Glomerular endothelial cell (primary cell): ENCODE measurements at places on chromosomes 16 and 17. TPM values are rescaled to one million over a fixed set of nuclear protein-coding genes. Genes with fewer than 3 reads are reported as not detected.

DNAH3 gene
- total RNA-seq = not detected in 2 replicates

CDR2L gene
- total RNA-seq = 40.7 and 63.5 TPM in 2 replicates

NPIPA7 gene
- 4.7 and 30.1 TPM in 2 replicates for total RNA-seq

TBC1D28 gene
- not detected in 2 replicates for total RNA-seq

ABCC11 gene
- total RNA-seq = 0.29 TPM in 1 of 2 replicates, not detected in the other

EVI2B gene
- 1.2 and 1.6 TPM in 2 replicates for total RNA-seq

CCDC154 gene
- total RNA-seq = 0.58 TPM in 1 of 2 replicates, not detected in the other

WNT9B gene
- not detected in 2 replicates for total RNA-seq

VMO1 gene
- 0.44 TPM in 1 of 2 replicates, not detected in the other for total RNA-seq

TMEM114 gene
- not detected in 2 replicates for total RNA-seq

SPHK1 gene
- total RNA-seq = 121 and 125 TPM in 2 replicates

SOX8 gene
- 0.06 and 0.19 TPM in 2 replicates for total RNA-seq

RAB34 gene
- 80.6 and 99.5 TPM in 2 replicates for total RNA-seq

CMTM2 gene
- not detected in 2 replicates for total RNA-seq

SLC6A4 gene
- 0.23 and 2.5 TPM in 2 replicates for total RNA-seq

ALDH3A1 gene
- total RNA-seq = not detected in 2 replicates

TNP2 gene
- not detected in 2 replicates for total RNA-seq

NPIPA5 gene
- 4.8 and 10.2 TPM in 2 replicates for total RNA-seq

CTF1 gene
- total RNA-seq = 0.19 and 0.53 TPM in 2 replicates
